Adrenal gland (tissue), 19 donors: ENCODE measurements at places on chromosomes 1 and 21.
A peak's percentile ranks its signal among the peaks of the same experiment; 100 is the strongest.

DNA sequence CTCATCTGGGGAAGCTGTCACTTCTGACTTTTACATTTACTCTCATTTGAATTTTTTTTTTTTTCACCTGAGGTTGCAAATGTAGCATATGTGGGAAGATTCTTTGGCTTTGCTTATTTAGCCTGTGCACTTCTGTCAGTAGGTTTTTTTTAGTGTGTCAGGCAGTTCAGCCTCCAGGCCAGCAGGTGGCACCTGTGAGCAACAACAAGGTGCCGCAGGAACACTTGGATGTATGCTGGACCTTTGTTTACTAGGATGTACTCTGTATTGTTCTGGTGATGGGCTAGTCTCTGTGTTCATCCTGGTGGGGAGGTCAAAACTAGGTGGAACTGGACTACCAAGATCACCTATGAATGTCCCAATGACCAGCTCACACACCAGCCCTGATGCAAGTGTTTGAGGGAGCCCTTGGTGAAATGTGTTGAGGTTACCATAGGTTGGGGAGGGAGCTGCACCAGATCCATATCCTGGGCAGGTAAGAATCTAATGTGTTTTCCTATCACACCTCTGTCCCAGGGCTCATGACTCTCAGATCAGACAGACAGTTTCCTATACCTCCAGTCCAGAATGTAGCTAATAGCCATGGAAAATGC, 618.2 kb downstream of the BRINP3 start:
- H3K27ac ChIP-seq: no peak overlapping the region
- H3K36me3 ChIP-seq: no peaks in the 10 kb centered on the region
- H3K4me3 ChIP-seq: no peak overlapping the region
- no peaks in the 10 kb centered on the region for H3K27me3 ChIP-seq

- no peak for DNase-seq
- no peak overlapping the region for H3K27ac ChIP-seq
- peaks cover 22% of the 10 kb centered on the region for H3K4me1 ChIP-seq
- H3K4me3 ChIP-seq: no peak overlapping the region
- no peaks in the 10 kb centered on the region for H3K27me3 ChIP-seq
Observed at GRCh38 chr1:205370780-205371179, 14.1 kb upstream of the KLHDC8A start.

- H3K4me3 ChIP-seq: no peak overlapping the region
- no peaks in the 10 kb centered on the region for H3K27me3 ChIP-seq
- peaks cover 34% of the 10 kb centered on the region for H3K4me1 ChIP-seq
- H3K36me3 ChIP-seq: no peaks in the 10 kb centered on the region
Observed at GRCh38 chr1:68210829-68211228, 21.5 kb downstream of the WLS start.

DNA sequence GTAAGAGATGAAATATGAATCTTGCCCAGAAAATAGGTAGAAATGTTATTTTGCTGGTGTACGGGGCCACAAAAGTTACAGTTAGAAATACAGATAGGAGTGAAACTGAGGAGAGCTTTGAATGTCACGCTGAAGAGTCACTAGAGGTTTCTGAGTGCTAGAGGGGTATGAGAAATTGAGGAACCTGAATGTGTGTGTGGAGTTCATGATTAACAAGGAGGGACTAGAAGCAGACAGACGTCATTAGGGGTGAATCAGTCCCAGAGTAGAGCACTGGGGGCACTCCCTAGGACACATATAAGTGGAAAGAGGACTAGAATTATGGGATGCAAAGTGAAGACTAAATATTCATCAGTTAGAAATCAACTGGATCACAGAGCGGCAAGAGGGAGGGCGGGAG, 188.9 kb upstream of the MAP1LC3C start:
- no peaks in the 10 kb centered on the region for H3K27me3 ChIP-seq
- H3K4me1 ChIP-seq: no peaks in the 10 kb centered on the region
- H3K27ac ChIP-seq: no peak overlapping the region
- H3K36me3 ChIP-seq: no peaks in the 10 kb centered on the region
- H3K4me3 ChIP-seq: no peak overlapping the region

- H3K4me3 ChIP-seq: no peak overlapping the region
- H3K4me1 ChIP-seq: no peaks in the 10 kb centered on the region
- H3K36me3 ChIP-seq: no peaks in the 10 kb centered on the region
- H3K27me3 ChIP-seq: no peaks in the 10 kb centered on the region
- DNase-seq: peak; percentile 83
Observed at GRCh38 chr21:42923553-42924432, 1.6 kb downstream of the ERVH48-1 start.

GRCh38 chr1:176187001-176187400, 20.1 kb downstream of the COP1 start:
- H3K27ac ChIP-seq: no peak overlapping the region
- no peak overlapping the region for H3K4me3 ChIP-seq
- no peaks in the 10 kb centered on the region for H3K27me3 ChIP-seq
- DNase-seq: peak; percentile 28

DNA sequence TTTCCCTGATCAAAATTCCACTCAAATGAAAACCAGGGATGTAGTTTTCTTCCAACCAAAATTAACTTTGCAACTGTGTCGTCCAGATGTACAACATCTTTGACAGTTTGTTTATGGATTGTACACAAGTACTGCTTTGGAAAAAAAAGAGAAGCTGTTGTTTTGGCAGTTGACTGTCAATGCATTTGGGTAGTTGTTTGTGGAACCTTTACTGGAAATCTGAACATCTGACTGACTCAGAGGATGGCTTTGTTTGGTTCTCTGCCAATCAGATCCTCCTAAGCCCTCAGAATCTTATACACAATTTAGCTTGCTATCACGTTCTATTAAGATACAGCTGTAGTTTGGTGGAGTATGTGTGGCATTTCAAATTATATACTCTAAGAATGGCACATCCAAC, 195.0 kb downstream of the KCNK2 start:
- H3K27me3 ChIP-seq: no peaks in the 10 kb centered on the region
- H3K27ac ChIP-seq: no peak overlapping the region
- no peak for DNase-seq

- no peaks in the 10 kb centered on the region for H3K36me3 ChIP-seq
- no peak overlapping the region for H3K27ac ChIP-seq
- H3K4me3 ChIP-seq: no peak overlapping the region
Observed at GRCh38 chr21:17763288-17764037, 55.7 kb downstream of the C21orf91 start.

DNA sequence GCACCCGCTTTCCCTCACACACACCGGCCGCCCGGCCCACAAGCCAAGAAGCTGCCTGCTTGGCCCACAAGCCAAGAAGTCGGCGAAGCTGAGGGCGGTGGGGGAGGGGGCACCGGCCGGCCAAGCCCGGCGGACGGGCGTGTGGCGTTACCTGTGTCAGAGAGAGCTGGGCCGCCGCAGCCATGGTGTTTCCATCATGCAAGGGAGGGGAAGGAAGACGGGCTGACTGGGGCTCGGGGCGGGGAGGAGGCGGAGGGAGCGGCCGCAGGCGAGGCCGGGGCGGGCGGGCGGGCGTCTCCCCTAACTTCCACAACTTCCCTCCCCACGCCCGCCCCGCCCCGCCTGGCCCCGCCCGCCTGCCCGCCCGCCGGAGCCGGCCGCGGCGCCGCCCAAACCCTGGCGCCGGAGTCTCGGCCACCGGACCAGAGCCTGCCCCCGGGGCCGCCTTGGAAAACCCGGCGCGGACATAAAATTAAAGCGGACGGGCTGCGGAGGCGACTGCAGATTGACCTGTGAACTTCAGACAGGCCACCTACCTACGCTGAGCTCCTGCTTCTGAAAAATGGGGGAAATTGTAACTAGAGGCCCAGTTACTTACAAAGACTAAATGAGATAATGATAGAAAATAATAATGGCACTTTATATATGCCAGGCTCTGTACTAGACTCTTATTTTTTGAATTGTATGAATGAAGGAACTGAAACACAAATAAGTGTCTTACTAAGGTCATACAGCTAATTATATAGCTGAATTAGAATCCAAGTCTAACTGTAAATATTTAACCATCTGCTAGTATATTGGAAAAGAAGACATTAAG, at the start of gene EPS15:
Gene EPS15, minus strand, starts transcription at position 219 of the 817 bp plus-strand sequence. Its CDS starts 35 bp downstream, at position 184.
- H3K27ac ChIP-seq: peak within 1 kb of the TSS; percentile 84
- DNase-seq: peak; percentile 88
- no peaks in the 10 kb centered on the region for H3K27me3 ChIP-seq
- peak within 1 kb of the TSS; percentile 97 for H3K4me3 ChIP-seq
- H3K4me1 ChIP-seq: peaks cover 40% of the 10 kb centered on the region
- H3K36me3 ChIP-seq: no peaks in the 10 kb centered on the region

DNA sequence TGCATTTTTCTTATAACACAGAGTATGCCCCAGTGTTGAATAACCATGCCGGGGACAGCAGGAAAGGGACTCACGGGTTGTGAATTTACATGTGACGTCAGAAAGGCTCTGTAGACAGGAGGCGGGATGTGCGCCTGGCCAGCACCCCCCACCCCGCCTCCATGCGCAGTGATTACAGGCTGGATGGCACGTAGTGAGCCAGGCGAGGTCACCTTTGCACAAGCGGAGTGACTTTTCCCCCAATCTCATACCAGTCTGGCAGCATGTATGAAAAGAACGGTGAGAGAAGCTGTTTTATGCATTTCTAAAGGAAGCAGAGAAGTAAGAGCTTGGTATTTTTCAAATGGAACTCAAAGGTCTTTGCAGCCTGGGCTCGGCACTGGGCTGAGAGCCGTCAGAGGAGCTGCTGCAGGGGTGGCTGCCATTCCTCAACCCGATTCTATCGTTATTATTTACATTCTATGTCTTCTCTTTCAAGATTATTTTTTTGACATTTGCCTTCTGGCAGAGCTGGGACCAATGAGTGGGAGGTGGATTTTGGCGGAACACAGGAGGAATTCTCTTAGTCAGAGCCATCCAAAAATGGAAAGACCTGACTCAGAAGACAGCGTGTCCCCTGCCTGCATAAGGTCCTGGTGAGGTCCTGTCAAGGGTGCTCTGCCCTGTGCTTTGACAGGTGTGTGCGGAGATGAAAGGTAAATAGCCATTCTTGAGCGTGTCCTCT, 115.6 kb upstream of the SLC45A1 start:
- no peak overlapping the region for H3K4me3 ChIP-seq
- H3K4me1 ChIP-seq: no peaks in the 10 kb centered on the region
- no peak for DNase-seq
- no peaks in the 10 kb centered on the region for H3K36me3 ChIP-seq

DNA sequence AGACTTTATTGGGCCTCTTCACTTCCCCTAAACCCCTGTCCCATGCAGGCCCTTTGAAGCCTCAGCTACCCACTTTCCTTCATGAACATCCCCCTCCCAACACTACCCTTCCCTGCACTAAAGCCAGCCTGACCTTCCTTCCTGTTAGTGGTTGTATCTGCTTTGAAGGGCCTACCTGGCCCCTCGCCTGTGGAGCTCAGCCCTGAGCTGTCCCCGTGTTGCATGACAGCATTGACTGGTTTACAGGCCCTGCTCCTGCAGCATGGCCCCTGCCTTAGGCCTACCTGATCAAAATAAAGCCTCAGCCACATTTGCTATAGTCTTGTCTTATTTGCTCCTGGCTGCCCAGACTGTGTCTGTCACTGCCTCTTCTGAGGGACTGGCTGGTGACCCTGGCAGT, 5.5 kb downstream of the GSTM4 start:
- no peak overlapping the region for H3K27ac ChIP-seq
- peaks cover 3% of the 10 kb centered on the region for H3K4me1 ChIP-seq
- no peaks in the 10 kb centered on the region for H3K27me3 ChIP-seq
- no peak for DNase-seq

GRCh38 chr21:29465546-29465945, 166.8 kb downstream of the BACH1 start:
- H3K27me3 ChIP-seq: no peaks in the 10 kb centered on the region
- no peaks in the 10 kb centered on the region for H3K36me3 ChIP-seq
- no peaks in the 10 kb centered on the region for H3K4me1 ChIP-seq

GRCh38 chr21:38833117-38833516, 27.4 kb downstream of the ETS2 start:
- no peaks in the 10 kb centered on the region for H3K27me3 ChIP-seq
- no peak overlapping the region for H3K27ac ChIP-seq
- DNase-seq: no peak
- H3K36me3 ChIP-seq: no peaks in the 10 kb centered on the region
- H3K4me3 ChIP-seq: no peak overlapping the region

DNA sequence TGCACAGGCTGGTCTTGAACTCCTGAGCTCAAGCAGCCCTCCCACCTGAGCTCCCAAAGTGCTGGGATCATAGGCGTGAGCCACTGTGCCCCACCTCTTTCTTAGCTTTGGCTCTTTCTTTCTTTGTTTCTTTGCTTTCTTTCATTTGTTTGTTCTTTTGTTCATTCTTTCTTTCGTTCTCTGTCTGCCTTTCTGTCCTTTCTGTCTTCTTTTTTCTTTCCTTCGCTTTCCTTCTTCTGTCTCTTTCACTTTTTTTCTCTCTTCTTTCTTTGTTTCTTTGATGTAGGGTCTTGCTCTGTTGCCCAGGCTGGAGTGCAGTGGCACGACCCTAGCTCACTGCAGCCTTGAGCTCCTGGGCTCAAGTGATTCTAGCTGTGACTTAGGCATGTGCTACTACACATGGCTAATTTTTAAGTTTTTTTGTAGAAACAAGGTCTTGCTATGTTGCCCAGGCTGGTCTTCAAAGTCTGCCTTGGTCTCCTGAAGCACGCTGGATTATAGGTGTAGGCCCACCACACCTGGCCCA, 18.9 kb downstream of the SOX13 start:
- H3K4me3 ChIP-seq: no peak overlapping the region
- no peaks in the 10 kb centered on the region for H3K27me3 ChIP-seq
- H3K36me3 ChIP-seq: no peaks in the 10 kb centered on the region
- no peak for DNase-seq
- H3K27ac ChIP-seq: no peak overlapping the region

GRCh38 chr1:228940926-228941325, 205.6 kb downstream of the RHOU start:
- no peaks in the 10 kb centered on the region for H3K36me3 ChIP-seq
- H3K27ac ChIP-seq: no peak overlapping the region
- no peaks in the 10 kb centered on the region for H3K27me3 ChIP-seq

DNA sequence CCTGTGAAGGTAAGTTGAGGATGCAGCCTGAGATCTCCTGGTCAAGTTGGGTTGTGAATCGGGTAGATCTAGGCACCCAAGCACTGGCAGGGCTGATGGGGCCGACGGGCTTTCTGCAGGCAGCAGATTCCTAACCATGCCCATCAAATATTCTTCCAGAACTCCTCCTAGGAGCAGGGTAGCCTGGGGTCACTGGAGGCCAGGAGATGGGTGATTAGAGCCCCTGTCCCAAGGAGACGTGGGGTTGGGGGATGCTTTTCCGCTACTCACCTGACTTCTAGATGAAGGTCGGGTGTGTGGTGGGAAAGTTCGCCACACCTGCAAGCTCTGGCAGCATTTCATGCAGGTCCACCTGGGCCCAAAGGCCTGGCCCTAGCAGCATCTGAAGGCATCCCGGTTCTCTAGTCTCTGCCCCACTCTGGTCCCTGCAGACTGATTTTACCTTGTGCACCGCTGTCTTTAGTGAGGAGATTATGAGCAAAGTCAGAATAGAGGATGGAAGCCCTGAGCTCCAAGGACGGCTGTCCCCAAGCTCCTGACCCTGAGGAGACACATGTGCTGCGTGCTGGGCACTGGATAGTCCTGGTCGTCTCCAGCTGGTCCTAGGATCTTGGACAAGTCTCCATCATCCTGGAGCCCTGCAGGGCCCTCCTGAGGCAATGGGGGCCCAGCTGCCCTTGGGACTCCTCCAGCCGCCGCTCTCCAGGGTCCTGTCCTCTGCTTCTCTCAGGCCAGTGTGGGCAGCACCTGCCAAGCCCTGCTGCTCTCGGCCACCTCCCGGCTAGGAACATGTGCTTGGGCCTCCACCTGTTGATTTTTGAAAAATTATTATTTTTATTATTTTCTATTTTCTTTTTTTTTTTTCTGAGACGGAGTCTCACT, 21.8 kb upstream of the C2CD2 start:
- H3K27me3 ChIP-seq: no peaks in the 10 kb centered on the region
- no peaks in the 10 kb centered on the region for H3K36me3 ChIP-seq
- DNase-seq: no peak
- no peak overlapping the region for H3K4me3 ChIP-seq
- H3K27ac ChIP-seq: no peak overlapping the region
- peaks cover 8% of the 10 kb centered on the region for H3K4me1 ChIP-seq
